ENCODE measurements at places on chromosomes 16 and 17.

- DNase-seq: no peak
Observed at GRCh38 chr16:57791195-57791892, 10.9 kb downstream of the KIFC3 start.

DNA sequence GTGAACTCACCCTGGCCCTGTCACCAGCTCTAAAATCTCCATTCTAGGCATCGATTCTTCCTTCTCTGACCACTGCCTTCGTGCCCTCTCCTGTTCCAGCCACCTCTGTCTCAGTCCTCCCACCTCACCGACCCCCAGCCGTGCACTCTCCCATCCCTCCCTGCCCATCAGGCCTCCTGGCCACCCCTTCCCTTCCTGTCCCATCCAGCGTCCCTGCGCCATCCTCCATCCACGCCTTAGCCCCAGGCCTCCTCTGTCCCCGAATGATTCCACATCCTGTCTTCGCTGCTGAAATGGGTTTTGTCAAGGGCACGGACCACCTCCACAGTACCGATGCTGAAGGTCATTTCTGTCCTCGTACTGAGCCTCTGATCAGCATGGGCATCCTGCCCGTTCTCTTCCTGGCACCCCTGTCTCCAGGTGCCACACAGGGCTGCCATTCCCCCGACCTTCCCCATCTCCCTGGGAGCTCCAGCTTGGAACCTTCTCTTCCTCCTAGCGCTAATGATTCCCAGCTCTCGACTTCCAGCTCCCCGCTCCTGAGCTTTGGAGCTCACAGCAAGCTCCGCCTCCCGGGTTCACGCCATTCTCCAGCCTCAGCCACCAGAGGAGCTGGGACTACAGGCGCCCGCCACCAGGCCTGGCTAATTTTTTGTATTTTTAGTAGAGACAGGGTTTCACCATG lies 2.6 kb downstream of the TRIM65 start:
- no peak for DNase-seq

GRCh38 chr16:87724490-87725291 lies 41.1 kb downstream of the KLHDC4 start:
- no peak for DNase-seq

DNA sequence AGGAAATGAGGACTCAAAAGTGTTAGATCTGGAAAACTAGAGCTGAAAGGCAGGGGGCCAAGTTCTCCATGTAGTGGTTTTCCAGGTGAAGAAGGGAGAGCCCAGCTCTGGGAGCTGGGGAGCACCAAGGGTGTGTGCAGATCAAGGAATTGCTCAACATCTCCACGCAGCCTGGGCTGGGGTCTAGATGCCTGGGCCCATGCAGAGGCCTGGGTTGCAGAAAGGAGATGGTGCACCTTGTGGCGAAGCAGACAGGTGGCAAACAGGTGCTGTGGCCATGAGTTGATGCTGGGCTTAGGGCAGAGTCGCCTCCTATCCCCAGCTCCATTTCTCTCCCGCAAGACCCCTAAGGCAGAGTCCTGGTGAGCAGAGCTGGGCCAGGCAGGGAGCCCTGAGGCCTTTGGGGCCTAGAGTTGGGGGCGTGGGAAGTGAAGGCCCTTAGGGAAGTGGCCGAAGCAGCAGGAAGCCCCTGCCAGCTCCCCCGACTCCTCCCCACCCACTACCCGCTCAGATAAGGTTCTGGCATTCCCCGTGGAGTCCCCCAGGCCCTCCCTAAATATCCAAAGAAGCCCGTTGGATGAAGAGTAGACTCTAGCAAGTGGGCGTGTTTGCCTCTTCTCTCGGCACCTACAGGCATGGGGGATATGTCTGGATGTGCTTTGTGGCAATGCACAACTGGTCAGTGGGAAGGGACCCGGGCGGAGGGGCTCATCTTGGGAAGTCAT lies 777 bp downstream of the FOXN1 start:
- no peak for DNase-seq

DNA sequence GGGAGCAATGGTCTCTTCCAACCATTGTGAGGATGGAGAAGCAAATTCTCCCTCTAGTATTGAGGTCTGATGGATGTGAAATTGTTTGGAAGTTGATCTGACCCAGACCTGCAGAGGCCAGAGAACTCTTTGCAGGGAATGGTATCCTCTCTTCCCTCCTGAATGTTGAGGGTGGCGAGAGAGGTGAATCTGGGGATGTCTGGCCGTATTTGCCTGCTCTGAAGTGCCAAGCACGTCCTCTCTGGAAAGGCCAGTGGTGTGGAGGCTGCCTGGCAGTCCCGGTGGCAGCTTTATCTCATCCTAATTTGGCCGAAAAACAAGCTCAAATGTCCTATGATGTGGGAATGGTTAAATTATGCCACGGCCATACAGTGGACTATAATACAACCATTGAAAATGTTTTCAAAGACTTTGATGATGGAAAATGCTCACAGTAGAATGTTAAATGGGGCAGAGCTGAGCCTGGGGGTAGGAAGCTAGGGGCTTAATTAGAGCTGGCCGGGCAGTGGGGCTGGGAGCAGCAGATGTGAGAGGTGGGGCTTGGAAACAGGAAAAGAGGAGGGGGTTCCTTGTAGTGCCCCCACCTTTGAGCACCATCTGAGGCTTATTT lies 30.8 kb downstream of the WSCD1 start:
- no peak for DNase-seq

- no peak for DNase-seq
Observed at GRCh38 chr17:9895923-9896322, 9.1 kb downstream of the RCVRN start.

GRCh38 chr17:68910789-68911431 lies 44.3 kb downstream of the ABCA8 start:
- DNase-seq: no peak

DNA sequence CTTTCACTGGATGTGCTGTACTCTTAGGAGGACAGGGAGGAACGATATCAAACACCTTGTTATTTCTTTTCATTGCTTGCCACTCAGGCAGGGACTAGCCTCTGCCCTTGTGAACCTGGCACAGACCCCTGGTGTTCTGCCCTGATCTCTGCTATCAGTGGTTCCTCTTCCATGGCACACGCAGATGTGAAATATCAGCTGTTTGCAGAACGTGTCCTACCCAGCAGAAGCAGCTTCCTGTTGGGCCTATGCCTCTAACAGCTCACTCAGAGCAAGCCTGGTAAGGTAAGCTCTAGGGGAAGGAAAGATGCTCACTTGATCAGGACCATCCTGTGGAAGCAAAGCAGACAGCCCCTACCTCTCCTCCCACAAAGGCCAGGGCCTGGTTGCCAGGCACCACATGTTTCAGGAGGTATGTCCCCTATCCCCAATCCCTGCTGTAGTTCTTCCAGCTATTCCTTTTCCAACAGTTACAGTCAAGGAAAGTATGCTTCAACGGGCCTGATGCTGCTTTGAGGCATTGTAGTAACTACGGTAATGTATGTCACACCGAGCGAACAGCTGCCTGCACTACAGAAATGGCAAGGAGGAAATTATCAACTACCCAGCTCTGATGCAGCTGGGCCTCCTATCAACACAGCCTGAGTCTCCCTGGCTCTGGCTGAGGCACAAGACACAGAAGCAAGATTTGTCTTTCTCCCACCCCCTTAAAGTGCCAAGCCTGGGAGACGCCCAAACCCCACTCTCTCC lies 41.3 kb upstream of the GFOD2 start:
- DNase-seq: no peak

DNA sequence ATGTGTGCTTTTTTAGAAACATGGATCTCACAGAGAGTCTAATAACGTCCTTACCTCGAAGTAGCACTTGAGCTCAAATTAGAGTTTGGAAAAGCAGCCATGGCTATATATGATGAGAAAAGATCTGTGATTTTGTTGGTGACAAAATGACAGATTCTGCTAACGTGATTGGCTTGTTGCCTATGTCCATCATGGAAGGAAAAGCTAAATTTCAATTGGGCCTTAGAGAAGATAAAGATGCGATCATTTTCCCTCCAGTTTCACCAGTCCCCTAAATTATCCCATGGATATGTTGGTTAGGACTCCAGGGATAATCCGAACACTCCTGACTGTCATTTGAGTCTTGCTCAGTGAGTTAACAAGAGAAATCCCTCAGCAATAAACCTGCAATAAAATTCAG lies 175.8 kb downstream of the C16orf95 start:
- DNase-seq: no peak

Measured in head of caudate nucleus (tissue), 42 donors.